ENCODE measurements at places on chromosomes 11 and 22.

DNA sequence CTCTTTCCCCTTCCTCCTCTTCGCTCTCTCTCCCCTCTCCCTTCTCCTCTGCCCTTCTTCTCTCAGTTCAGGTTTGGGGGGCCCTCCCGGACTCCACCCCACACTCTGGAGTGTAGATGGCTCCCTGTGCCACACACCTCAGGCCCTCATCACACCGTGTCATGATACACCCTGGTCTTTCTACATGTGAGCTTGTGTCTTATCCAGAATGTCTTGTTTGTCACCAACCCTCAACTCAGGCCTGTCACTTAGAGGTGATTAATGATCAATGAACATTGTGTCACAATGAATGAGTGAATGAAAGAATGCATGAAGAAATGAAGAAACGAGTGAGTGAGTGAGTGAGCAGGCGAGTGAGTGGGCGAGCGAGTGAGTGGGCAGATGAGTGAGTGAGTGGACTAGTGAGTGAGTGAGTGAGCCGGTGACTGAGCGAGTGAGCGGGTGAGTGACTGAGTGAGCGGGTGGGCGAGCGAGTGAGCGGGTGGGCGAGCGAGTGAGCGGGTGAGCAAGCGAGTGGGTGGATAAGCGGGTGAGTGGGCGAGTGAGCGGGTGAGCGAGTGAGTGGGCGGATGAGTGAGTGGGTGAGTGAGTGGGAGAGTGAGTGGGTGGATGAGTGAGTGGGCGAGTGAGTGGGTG lies 33.8 kb downstream of the CAPN1 start:
- no peak for DNase-seq

- peak; percentile 44 for DNase-seq
Observed at GRCh38 chr11:118917481-118918127, 8.1 kb downstream of the BCL9L start.

DNA sequence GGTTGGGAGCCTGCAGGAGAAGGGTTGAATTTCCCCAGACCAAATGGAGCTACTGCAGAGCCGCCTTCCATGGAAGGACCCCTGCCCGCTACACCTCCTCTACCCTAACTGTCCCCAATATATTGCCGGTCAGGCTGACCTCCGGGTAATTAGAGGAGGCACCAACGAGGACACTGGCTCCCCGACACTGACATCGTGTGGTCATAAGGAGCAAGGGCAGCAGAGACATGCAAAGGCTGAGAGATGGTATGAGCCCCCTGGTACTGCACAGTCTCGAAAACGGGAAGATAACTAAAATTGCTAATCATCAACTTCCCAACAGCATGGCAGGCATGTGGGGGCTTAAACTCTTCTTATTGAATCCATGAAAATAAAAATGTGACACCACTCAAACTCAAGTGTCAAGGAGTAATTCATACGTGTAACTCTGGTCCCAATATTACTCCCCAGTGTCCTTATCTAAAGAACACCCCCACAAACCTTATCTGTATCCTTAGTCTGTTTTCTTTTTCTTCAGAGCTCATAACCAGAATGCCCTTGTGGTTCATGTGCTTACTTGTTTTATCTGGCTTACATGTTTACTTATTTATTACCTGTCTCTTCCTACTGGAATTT lies 4.4 kb downstream of the CAVIN3 start:
- no peak for DNase-seq

- DNase-seq: no peak
Observed at GRCh38 chr11:66904055-66904454, 47.2 kb downstream of the LRFN4 start.

DNA sequence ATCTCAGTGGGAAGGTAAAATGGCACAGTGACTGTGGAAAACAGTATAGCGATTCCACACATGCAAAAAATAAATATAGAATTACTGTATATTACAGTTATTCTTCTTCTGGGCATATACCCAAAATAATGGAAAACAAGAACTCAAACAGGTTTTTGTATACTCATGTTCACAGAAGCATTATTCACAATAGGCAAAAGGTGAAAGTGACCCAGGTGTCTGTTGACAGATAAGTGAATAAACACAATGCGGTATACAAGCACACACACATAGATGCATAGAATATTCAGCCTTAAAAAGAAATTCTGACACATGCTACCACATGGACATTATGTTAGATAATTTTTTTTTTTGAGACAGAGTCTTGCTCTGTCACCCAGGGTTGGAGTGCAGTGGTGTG lies 233.0 kb downstream of the SWAP70 start:
- DNase-seq: no peak

GRCh38 chr11:8268530-8269400 lies 5.1 kb upstream of the LMO1 start:
- no peak for DNase-seq

- no peak for DNase-seq
Observed at GRCh38 chr11:117535201-117535849, 207.7 kb downstream of the CEP164 start.

DNA sequence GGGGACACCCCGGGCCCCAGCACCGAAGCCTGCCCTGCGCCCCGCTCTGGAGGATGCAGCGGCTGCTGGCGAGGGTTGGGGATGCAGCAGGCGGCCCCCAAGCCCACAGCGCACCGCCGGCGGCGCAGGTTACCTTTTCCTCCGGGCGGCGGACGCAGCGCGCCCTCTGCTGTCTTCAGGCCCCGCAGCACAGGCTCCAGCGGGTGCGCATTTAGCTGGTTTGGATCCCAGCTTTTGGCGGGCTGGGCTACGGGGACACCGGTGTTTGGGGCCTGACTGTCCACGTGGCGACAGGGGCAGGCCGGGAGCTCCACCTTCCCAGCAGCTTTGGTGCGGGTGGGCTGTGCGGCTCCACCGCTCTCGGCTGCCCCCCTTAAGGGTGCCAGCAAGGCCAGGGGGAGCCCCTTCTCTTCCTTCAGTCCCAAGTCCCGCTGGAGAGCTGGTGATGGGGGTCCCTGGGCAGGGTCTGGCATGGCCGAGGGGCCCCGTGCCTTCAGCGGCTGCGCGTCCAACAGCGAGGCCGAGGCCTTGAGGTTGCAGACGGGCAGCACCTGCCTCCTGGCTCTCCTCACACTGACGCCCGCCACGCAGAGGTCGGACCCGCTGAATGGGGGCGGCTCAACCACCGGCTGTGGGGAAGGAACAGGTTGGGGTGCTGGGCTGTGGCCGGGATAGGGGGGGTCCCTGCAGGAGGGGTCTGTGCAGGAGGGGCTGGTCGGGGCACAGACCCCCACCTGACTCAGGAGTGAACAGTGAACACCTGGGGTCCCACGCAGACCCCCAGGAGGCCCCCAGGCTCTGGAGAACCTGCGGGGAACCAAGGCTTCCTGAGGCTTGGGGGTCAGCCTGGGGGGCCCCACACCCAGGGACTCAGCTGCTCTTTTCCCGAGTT lies 18.0 kb upstream of the IL17REL start:
- DNase-seq: peak; percentile 82

DNA sequence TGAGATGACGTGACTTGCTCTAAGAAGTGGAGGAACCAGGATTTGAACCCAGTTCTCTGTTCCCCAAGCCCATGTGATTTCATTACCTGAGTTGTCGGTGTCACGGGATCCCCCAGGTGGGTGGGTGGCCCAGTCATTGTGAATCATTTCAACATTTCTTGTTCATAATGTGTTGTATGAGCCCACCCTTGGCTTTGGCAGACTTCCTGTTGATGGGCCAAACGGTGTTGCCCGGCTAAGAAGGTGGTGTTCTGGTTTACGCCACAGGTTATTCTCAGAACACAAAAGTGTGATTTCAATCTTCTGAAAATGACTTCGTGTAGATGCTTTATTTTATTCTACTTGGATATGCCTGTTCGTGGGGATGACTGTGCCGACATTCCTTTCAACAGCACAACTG lies 21.6 kb upstream of the ST14 start:
- DNase-seq: no peak

- DNase-seq: no peak
Observed at GRCh38 chr22:24977370-24978221, 25.1 kb downstream of the KIAA1671 start.

DNA sequence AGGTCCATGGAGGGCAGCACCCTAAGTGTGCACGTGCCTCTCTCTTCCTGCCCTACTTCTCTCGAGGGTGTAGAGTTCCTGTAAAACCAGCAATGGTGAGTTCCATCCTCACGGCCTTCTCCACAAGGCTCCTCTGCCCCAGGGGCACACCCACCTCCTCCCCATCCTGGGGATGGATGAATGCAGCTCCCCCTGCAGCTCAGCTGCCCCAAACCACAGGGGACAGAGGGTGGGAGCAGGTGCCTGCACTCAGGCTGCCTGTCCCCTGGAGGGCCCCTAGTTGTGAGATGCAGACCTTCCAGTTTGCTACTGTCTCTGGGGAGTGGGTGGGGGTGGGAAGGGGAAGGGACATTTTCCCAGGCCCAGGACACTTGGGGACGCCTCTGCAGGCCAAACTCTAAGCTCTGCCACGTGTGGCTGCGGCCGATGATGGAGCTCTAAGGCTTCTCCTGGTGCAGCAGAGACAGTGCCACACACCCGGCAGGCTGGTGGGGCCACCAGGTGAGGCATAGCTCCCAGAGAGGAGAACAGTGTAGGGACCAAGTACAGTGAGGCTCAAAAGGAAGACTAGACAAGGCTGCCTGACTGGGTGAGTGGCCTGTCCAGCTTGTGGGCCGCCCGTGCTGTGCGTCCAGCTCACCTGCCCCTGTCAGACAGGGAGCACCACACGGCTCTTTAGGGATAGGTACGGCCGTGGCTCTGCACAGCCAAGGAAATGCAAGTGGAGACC lies 540.9 kb downstream of the TBC1D22A start:
- no peak for DNase-seq

DNA sequence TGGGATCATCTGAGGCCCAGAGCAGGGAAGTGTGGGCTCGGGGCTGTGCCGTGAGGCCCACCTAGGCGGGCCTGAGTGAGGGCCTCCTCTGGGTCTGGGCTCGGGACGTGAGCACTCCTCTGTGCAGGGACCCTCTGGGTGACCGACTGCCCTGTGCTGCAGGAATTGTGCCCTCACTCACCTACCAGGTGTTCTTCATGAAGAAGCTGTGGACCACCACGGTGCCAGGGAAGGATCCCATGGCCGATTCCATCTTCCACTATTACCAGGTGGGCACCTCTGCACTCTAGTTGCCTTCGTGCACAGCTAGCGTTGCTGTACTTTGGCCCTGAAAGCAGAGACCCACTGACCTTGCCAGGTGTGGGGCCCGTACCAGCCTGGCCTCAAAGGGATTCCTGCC lies 80.5 kb downstream of the MYO7A start:
- DNase-seq: no peak

GRCh38 chr11:23278121-23278520 lies 417.8 kb upstream of the CCDC179 start:
- no peak for DNase-seq

- DNase-seq: no peak
Observed at GRCh38 chr22:32994041-32994830, 63.9 kb downstream of the SYN3 start.

- DNase-seq: no peak
Observed at GRCh38 chr22:30041881-30042280, 38.4 kb upstream of the HORMAD2 start.

- no peak for DNase-seq
Observed at GRCh38 chr11:13884158-13884799, 78.2 kb upstream of the SPON1 start.

GRCh38 chr22:45678961-45679912 lies 7.6 kb downstream of the ATXN10 start:
- DNase-seq: no peak

- DNase-seq: peak; percentile 57
Observed at GRCh38 chr22:31346255-31346732, at the start of gene PATZ1. Gene PATZ1, minus strand, starts transcription at chr22:31346346. Its CDS starts 744 bp downstream, at chr22:31345602.

DNA sequence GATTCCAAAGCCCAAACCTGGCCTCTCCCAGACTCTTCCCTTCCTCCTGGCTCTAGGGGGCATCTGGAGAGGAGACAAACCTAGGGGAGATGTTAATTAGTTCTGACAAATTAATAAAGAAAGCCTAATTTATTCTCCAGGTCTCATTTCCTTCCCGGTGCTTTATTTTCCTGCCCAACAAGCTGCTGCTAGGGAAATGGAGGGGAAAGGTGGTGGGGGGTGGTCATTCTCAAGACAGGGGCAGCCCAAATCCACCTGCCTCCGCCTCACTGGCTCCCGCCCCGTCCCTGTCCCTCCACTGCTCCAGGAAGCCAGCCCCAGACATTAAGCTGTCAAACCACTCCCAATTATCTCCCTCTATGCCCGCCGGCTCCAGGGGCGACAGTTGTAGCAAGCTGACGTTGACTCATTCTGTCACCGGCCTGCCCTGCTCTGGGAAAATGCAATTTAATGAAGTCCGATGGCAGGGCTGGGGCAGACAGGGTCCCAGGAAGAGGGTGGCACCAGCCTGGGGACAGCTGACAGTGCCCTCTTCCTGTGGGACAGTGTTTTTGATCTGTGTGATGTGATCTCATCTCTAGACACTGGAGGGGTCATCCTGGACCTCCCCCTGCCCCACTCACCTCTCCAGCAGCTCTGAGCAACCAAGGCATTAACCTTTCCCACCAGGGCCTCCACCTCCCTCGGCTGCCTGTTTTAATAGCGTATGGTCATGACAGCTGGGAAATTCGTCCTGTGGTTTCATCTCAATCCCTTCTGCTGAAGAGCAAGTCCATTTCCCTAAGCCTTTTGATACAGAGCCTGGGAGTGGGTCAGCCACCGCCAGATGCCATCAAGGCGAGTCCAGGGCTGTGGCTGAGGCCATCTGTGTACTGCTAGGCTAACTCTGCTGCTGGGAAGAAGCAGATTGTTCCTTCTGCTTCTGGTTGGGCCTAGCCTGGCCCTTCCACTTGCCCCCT lies 27.1 kb downstream of the NECTIN1 start:
- no peak for DNase-seq

- DNase-seq: no peak
Observed at GRCh38 chr11:29562183-29562582, 454.6 kb downstream of the KCNA4 start.

DNA sequence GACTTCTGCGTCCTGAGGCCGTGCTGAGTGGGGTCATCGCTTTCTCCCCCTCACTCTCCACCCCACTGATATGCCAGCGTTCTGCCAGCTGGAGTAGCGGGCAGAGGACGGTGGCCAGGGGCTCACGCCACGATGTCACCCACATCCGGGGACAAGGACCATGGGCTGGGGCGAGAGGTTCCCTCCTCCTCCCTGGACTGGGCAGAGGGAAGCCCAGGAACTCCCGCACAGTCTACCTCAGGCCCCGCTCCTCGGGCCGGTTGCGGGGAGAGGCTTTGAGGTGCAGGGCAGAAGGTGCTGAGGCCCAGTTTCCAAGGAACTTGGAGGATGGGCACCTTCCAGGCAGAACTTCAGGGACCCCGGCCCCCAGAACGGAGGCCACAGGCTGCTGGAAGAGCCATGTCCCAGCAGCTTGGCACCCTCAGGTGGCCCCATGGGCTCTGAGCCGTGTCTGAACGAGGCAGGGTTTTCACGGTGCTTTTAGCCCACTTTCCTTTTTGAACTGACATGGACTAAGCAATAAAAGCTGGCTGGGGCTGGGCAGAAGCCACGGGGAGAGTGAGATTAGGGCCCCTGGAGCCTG lies 25.4 kb downstream of the ADAMTS15 start:
- no peak for DNase-seq

GRCh38 chr11:99020352-99021225 lies at the start of gene CNTN5:
Gene CNTN5, plus strand, starts transcription at chr11:99020949.
- DNase-seq: no peak
